ENCODE measurements at places on chromosomes 7 and 10. TPM values are rescaled to one million over a fixed set of nuclear protein-coding genes. Genes with fewer than 3 reads are reported as not detected.

- DNase-seq = no peak
Observed at GRCh38 chr10:101221549-101221948, 7.7 kb downstream of the LBX1 start.

DNA sequence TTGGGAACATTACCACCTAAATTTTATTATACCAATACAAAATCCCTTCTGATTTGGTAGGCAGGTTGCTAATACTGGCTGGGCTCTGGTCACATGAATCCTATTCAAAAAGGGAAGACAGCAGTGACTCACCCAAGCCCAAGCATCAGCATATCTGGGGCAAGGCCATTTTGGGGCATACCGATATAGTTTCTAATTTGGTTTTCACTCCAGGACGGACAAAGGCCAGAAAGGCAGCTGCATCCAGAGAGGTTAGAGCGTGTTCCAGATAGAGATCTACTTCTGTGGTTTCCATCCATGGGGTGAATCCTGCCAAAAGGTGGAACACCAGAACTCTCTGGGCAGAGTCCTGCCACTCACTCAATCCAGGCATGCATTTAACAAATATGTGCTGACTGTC is 335.8 kb downstream of the ELMO1 start:
- DNase-seq = no peak

GRCh38 chr7:5452470-5452899 is 28.9 kb upstream of the TNRC18 start:
- no peak for DNase-seq

SMIM30 gene
- total RNA-seq = 10.8 TPM

SYNPO2L gene
- total RNA-seq = 0.08 TPM

CDK1 gene
- total RNA-seq = 0.67 TPM

DNA sequence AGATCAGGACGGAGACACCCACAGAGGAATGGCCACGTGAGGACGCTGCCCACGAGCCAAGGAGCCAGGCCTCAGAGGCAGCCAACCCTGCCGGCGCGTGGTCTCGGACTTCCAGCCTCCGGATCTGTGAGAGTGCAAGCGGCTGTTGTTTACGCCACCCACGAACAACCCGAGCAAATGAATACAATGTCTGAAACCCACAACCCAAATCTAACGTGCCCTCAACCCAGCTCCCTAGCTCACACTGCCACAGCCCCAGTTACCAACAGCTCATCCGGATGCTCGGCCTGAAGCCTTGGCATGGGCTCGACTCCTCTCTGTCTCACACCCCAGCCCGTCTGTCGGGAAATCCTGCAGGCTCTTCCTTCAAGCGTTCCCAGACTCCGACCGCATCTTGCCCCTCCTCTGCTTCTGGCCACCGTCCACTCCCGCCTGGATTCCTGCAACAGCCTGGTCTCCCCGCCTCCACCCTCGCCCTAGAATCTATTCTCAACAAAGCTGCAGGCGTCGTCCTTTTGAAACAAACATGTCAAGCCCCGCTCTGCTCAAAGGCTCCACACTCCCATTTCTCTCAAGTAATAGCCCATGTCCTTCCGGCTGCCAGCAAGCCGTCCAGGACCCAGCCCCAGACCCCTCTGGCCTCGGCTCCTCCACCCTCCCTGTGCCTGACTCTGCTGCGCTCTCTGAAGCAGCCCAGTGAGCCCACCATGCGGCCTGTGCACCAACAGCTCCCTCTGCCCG is 35.3 kb downstream of the STK32C start:
- no peak for DNase-seq

EEPD1 gene
- total RNA-seq = 20.7 TPM

- no peak for DNase-seq
Observed at GRCh38 chr7:102859084-102859798, 53.6 kb upstream of the LRRC17 start.

KBTBD2 gene
- 118 TPM for total RNA-seq

GRCh38 chr10:77164616-77165311 is 472.8 kb downstream of the KCNMA1 start:
- DNase-seq = no peak

DNA sequence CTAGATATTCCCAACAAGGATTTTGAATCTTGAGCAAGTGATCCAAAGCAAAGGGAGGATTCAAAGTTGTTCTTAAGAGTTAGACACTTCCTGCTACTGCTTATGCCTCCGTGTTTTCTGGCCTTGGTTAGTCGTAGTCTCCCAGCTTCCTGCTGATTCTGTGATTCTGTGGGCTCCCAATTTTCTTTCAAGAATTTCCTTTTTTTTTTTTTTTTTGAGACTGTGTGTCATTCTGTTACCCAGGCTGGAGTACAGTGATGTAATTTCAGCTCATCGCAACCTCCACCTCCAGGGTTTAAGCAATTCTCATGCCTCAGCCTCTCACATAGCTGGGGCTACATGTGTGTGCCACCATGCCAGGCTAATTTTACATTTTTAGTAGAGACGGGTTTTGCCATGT is 4.4 kb upstream of the ITGB8 start:
- no peak for DNase-seq

DNA sequence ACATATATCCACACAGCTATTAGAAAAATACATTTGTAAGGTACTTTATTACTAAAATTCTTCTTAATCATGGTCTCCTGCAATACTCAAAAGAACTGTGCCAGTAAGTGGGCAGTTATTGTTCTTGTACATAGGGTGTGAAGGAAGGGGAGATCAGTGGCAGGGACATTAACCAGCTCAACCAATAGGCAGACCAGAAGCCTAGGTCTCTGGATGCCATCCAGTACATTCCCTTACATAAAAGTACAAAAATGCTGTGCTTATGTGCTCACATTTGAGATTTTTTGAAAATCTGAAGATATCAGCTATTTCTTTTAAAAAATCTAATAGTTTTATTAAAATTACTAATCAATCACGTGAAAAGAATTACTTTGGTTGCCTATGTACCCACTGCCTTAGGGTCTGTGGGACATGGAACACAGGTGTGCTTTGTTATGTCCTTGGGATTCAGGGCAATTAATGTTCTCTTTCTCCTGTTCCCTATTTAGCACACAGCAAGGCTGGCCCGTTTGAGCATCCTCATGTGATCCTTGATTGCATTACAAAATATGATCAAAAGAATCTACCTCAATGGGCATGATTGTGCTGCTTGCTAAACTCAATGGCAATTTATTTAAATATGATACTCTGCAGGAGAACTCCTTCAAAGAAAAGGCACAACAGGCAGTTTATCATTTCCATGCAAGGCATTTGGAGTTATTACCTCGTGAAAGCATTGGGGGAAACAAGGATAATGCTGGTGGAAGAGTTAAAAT is 22.7 kb downstream of the TWIST1 start:
- DNase-seq = no peak

- no peak for DNase-seq
Observed at GRCh38 chr10:86167762-86168128, 198.8 kb downstream of the GRID1 start.

- no peak for DNase-seq
Observed at GRCh38 chr10:95601116-95601719, 40.0 kb upstream of the SORBS1 start.

GRCh38 chr10:69241575-69241974 is 21.4 kb downstream of the HKDC1 start:
- no peak for DNase-seq

DNA sequence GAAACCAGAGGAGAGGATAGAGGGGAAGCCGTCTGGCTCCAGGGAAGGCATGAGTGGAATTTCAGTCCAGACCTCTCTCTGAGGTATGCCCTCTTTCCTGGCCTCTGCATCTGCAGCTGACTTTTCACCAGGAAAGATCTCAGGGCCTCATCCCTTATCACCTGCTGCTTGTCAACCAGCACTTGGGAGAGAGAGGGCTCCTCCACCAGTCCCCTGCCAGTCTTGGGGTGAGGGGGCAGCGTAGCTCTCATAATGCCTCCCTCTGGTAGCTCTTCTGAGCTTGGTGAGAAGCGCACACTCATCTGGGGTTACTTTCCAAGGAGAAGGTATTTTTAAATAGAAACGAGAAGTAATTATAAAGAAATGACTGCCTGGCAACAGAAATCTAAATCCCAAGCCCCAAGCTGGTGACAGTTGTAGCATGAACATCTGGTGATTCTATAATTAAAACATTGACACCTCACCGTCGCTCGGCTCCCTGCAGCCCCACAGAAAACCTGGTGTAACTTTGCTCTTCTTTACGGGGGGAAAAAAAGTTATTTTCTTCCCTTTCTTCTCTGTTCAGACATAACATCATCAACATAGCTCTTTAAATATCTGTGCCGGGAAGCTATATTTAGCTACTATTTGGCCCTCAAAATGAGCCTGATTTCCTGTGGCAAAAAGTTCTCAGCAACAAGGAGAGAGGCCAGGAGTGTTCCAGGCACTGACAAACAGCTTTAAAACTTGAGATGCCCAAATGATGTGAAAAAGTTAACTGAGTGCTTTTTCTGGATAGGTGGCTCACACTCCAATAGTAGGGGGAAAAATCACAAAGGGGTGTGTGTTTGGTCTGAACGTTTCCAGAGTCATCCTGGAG is 26.9 kb downstream of the HIP1 start:
- no peak for DNase-seq

ANKRD1 gene
- not detected for total RNA-seq

LRIT2 gene
- not detected for total RNA-seq

GOLGA7B gene
- total RNA-seq = 9.6 TPM

DNA sequence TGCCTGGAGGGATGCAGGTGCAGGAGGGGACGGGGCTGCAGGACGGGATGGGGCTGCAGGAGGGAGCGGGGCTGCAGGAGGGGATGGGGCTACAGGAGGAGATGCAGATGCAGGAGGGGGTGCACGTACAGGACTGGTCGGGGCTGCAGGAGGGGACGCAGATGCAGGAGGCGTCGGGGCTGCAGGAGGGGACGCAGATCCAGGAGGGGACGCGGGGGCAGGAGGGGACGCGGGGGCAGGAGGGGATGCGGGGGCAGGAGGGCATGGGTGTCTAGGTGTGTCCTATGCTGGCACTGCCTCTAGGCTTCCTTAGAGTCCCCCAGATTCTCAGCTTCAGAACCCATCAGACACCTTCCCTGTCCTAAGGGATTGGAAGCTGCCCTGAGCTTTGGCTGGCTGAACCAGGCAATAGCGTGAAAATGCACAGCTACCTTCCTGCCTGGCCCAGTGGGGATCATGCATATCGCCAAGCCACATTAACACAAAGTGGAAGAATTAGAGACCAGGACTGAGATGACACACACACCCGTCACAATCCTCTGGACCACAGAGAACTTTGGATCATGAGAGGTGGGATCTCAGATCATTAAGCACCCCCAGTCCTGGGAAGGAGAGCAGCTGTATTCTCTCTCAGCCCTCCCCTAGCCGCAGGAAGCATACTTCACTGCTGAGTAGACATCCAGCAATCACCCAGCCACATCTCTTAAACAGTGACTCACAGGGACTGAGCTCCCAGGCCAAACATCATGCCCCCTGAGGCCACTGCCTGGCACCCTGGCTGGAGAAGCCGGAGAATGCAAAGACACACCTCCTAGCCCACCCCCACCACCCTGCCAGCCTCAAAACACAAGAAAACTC is 67.3 kb downstream of the VWA2 start:
- no peak for DNase-seq

TRIL gene
- total RNA-seq = not detected

- DNase-seq = no peak
Observed at GRCh38 chr7:44891372-44891771, 6.0 kb upstream of the PURB start.

CDH23 gene
- 8.1 TPM for total RNA-seq

DNA sequence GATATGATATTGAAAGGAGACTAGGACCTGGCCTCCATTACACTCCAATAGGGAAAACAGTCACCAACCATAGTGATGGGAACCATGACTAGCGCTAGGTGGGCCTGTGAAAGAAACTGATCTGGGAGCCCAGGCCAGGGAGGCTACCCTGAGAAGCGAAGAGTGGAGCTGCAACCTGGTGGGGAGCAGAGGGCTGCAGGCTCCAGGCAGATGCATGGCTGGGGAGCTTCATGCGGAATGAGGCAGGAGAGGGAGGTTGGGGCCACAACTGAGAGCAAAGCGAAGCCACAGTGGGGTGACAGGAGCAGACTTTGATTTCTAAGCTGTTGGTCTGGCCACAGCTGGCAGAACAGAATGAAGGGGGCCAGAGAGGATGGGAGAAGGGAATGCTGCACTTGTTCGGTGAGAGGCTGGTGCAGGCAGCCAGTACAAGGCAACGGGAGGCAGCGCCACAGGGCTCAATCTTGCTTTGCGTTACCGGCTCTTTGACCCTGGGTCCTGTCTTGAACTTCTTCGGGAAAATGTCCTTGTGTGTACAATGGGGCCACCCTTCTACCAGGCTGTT is 88.4 kb downstream of the TACC2 start:
- no peak for DNase-seq

Data from T-helper 17 cell (primary cell).